ENCODE measurements at places on chromosomes 6 and 20.

DNA sequence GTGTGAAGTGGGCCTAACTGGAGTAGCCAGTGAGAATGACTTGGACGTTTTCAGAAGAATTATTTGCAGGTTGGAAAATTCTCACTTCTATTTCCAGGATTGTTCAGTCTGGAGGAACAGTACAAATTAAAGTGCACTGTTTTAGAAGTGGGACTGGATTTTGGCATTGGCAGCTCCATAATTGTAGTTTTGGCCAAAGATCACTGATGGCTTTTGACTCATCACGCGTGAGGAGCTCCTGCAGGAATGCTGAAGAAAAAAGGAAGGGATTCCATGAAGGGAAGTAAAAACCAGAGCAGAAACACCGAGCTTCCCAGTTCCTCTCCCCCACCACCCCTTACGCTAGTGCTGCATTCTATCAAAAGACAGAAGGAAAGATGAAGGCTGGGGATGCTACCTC is 103.5 kb downstream of the JARID2 start:
- no peak for DNase-seq

DNA sequence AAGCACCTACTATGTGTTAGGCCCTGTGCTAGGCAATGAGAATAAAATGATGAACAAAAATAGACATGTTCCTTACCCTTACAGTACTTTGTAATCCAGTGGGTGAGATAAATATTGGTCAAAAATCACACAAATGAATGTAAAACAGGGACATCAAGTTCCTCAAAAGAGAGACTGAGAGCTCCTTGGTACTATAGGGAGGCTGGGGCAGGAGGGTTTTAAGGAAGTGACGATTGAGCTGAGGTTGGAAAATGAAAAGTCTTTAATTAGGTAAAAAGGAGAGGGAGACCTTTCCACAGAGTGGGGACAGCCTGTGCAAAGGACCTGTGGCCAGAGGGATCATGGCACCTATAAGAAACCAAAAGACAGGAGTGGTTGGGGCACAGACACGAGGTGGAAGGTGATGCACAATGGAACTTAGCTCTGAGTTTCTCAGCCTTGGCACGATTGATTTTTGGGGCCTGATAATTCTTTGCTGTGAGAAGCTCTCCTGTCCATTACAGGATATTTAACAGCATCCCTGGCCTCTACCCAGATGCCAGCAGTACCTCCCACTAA is 140.3 kb downstream of the CEP57L1 start:
- DNase-seq: no peak

- no peak for DNase-seq
Measured at GRCh38 chr6:21947731-21948386, 349.0 kb downstream of the PRL start.

DNA sequence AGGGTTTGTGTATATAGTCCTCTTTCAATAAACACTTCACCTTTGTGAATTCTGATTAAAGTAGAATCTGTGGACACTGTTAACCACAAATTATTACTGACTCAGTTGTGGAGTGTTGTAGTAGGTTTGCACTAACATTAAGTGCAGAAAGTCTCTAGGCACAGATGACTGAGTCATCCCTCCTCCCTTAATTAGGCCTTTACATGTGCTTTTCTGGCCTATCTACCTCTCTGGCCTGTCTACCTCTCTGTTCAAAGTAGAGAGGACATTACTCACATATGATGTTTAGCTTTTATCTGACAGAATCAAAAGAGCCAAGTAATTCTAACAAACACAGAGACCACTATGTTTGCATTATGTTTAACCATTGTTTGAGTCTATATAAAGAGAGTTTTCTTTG is 783.0 kb downstream of the TENT5A start:
- DNase-seq: no peak

DNA sequence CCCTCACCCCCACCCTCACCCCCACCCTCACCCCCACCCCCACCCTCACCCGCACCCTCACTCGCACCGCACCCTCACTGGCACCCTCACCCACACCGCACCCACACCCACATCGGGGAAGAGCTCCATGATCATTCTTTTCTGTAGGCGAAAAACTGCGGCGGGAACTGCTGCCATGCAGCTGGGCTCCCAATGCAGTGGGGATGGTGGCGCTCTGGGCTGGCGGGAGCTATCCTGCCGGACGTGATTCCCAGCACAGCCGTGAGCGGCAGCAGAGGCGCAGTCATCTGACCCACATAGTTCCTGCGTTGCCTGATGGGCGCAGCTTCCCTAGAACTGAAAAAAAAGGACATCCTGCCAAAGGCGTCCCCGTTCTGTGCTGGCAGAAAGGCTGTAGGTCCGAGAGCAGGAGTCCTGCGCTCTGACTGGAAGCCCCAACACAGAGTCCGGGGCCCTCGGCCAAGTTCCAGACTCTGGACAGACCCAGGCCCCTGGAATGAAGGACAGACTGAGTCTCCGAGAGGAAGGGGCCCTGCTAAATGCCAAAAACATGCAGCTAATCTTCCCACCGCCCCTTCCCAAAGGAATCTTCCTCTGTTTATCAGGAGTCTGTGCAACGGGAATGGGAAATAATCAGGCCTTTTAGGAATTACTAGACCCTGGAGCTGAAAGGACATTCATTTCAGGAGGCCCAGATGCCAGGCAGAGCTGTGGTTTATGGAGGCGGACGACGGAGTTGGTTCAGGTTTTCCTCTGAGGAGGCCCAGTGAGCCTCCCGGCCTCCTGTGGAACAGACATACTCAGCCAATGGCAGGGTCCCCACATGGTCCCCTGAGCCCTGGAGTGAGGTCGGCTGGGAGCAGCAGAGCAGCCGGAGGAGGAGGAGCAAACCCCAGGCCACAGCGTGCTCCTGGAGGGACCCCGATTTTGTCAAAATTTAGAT is 14.1 kb upstream of the TCFL5 start:
- DNase-seq: no peak

- no peak for DNase-seq
Measured at GRCh38 chr6:2266841-2267240, 21.4 kb upstream of the GMDS start.

DNA sequence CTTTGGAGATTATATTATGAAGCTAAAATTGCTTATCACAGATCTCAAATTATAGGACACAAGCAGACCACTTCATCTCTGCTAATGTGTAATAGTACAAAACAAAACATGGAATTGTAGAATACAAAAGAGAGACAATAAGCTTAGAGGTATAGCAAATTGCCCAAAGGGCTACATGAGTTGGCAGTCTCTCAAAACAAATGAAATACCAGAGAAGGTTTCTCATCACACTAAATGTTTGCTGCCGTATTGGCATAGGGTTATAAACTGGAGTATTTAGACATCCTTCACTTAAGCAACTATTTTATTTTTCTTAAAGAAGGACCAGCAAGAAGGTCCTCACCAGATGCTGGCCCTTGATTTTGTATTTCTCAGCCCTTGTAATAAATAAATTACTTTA is 5.9 kb upstream of the EYA4 start:
- DNase-seq: no peak

- no peak for DNase-seq
Measured at GRCh38 chr20:9038791-9039535, 29.9 kb upstream of the PLCB4 start.

Measured in cortex of kidney (tissue), 1 donor.